ENCODE measurements at places on chromosomes 5 and 9.

- no peak for DNase-seq
Measured at GRCh38 chr9:89304834-89305188, 6.2 kb upstream of the CKS2 start.

DNA sequence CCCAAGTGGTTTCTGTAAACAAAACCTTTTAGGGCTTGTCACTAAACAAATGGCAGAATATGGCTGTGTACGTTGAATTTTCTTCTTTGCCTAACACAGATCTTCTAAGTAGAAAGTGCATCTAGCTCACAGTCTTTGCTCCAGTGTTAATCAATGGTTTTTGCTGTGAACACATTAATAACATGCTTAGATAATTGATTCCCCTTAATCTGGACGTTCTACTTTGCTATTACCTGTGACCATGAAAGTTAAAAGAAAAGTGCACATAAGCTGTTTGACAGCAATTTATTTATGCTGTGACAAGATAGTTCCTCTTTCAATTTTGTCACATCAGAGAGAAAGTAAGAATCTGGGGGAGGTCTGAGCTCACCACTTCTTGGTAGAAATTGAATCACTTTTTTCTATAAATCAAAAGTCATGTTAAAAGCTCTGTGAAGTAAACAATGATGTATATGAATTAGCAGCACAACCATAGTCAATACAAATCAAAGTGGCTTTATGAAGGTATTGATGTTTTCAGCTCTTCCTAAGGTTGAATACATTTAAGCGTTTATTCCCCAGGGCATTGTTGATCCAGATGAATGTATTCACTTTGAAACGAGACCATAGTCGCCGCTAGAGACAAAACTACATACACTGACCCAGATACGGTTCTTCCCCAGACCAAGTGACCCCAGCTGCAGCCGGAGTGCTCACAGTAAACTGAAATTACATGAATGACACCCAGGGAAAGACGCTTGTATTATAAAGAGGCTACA is 174.6 kb upstream of the ZNF608 start:
- no peak for DNase-seq

- no peak for DNase-seq
Measured at GRCh38 chr5:159409801-159410200, 79.5 kb upstream of the IL12B start.

DNA sequence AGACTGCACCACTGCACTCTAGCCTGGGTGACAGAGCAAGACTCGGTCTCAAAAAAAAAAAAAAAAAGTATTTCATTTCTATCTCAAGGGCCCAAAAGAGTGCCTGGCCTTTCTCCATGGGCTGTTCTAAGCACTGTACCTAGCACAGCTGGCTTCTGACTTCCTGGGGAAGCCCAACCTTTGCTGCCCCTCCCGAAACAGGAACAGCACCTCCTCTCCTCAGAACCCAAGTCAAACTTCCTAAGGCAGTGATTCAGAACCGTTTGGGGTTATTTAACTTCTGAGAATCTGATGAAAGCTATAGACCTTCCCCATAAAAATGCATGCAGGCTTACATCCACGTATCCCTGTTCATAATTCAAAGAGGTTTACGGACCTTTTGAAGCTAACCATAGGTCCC is 57.8 kb downstream of the NRG2 start:
- no peak for DNase-seq

GRCh38 chr5:179530069-179530998 is 20.0 kb upstream of the RUFY1 start:
- no peak for DNase-seq

- DNase-seq, result no peak
Measured at GRCh38 chr9:16450043-16450442, 420.4 kb downstream of the BNC2 start.

- DNase-seq, result no peak
Measured at GRCh38 chr5:994821-995220, 13.8 kb upstream of the NKD2 start.

- DNase-seq, result no peak
Measured at GRCh38 chr5:96198356-96199058, 234.5 kb downstream of the PCSK1 start.

DNA sequence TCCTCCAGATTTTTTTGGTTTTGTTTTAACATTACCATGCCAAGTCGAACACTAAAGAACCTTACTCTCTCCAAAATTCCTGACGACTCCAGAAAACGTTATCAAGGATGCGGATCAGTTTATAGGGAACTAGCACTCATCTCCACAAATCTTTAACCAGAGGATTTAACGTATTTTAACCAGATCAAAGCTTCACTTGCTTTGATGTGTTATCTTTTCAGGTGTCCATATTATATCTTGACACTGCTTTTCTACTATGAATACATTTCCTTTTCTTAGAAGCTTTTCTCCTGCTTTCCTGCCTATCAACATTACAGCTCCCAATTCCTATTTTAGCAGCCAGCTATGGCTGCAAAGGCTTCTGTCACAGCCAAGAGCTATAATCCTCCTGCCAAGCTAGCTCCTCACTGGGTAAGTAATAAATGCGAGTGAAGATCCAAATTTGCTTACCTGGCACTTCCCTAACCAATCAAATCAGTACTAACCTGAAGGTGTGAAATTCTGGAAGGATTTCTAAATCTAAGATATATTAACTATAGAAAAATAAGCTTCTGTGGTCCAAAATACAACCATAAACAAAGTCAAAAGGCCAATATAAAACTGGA is 60.2 kb downstream of the CDC14B start:
- no peak for DNase-seq

Data from NCI-H187 treated with DMSO at 0.1 percent for 48 hours (cell line).